ENCODE measurements at places on chromosomes 7 and 10.

- no peak for ATAC-seq
Observed at GRCh38 chr7:156169474-156170370, 357.5 kb upstream of the SHH start.

DNA sequence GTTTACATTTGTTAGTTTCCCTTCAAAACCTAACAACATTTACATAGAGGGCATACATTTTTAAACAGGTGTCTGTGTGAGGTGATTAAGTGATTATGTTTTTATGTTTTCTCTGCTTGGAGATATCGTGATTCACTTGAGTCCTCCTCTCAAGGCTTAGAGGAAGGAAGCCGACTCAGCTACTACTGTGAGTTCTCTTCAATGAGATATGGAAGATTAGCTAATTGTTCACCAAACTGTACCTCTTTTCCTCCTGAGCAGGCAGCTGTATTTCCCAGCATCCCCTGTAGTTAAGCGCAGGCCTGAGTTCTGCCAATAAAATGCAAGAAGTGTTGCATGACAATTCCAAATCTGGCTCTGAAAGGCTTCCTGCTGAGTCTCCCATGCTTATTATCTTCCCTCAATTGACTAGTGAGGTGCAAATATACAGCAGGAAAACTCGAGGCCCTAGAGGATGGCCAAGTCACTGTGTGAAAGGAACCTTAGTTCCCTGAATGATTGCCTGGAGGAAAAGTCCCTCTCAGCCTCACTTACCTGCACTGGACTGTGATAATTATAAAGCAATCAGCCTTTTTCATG is 528.7 kb downstream of the GRM8 start:
- ATAC-seq: no peak

DNA sequence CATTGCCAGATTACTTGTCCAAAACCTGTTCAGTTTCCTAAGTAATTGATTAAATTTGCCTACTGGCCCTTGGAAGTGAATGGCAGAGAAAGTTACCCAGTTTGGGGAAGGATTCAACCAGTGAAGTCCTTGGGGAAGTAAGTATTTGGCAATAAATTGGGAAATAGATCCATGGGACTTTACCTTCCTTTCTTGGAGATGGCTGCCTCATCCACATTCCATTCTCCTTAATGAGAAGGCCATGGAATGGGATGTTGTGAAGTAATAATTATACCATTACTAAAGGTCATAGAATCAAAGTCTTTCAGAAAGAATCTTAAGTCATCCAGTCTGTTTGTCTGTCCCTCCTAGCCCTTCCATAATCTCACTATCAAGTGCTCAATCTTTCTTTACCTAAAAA is 4.5 kb upstream of the COPG2 start:
- no peak for ATAC-seq

- ATAC-seq: no peak
Observed at GRCh38 chr7:151023232-151023631, 1.1 kb downstream of the ATG9B start.

- no peak for ATAC-seq
Observed at GRCh38 chr10:123665491-123666286, 466 bp upstream of the GPR26 start.

- ATAC-seq: no peak
Observed at GRCh38 chr7:150410680-150411346, 31.7 kb downstream of the ZNF775 start.

- no peak for ATAC-seq
Observed at GRCh38 chr10:127298381-127298780, 102.0 kb upstream of the INSYN2A start.

GRCh38 chr7:8176370-8177081 is 85.4 kb downstream of the ICA1 start:
- ATAC-seq: peak; percentile 25

GRCh38 chr7:157362729-157363128 is 25.9 kb downstream of the DNAJB6 start:
- ATAC-seq: no peak

- ATAC-seq: no peak
Observed at GRCh38 chr10:122849900-122850605, 4.4 kb upstream of the CUZD1 start.

DNA sequence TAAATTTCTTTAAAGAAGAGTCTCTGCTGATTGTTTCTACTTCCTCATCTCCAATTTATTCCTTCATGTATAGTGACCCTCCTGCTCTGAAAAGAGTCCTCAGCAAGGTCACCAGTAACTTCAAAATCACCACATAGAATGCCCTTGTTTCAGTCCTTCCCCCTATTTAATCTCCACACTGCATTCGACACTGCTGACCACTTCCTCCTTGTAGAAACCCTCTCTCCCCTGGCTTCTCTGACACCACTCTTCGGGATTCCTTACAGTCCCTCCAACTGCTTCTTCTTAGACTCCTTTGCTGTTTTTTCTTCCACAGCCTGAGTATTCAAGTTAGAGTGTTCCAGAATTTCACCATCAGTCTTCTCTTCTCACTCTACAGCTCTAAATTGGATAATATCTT is 89.5 kb downstream of the VPS41 start:
- no peak for ATAC-seq

GRCh38 chr7:94580601-94581000 is 71.0 kb downstream of the CASD1 start:
- no peak for ATAC-seq

- no peak for ATAC-seq
Observed at GRCh38 chr7:9645756-9646155, 1212.3 kb downstream of the NXPH1 start.

GRCh38 chr7:154840086-154840485 is 162.8 kb downstream of the PAXIP1 start:
- no peak for ATAC-seq

- ATAC-seq: no peak
Observed at GRCh38 chr10:81215498-81215897, 659.5 kb upstream of the NRG3 start.

- ATAC-seq: no peak
Observed at GRCh38 chr10:11773761-11774441, 31.7 kb downstream of the ECHDC3 start.

DNA sequence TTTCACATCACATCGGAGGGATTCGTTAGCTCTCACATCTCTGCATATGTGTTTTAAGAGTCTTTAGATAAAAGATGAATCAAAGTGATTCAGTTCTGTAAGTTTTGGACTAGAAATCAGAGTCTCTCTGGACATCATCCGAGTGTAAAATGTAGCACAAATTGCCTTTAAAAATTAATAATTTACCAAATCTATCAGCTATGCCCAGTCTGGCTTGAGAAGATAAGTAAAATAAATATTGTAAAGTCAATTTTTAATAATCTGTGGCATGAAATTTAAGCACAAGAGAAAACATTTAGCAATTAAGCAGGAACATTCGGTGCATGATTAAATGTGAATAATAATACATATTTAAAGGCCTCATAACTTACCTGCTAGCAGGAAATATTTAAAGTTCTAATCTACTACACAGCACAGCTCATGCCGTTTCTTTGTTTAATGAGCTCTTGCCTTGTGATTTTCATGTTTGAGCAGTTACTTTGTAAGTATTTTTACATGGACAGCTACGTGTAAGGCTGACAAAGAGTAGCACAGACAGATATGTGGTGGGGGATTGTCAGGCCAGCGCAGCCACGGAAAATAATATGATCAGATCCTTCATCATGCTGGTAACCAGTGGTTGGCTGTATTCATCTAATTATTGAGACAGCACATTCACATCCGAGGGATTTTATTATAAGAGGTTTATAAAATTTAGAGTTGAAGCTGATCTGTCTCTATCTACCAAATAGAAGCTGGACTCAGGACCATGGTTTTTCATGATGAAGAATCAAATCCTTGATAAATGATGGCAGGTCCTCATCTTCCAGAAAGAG is 317.3 kb downstream of the ADARB2 start:
- no peak for ATAC-seq

DNA sequence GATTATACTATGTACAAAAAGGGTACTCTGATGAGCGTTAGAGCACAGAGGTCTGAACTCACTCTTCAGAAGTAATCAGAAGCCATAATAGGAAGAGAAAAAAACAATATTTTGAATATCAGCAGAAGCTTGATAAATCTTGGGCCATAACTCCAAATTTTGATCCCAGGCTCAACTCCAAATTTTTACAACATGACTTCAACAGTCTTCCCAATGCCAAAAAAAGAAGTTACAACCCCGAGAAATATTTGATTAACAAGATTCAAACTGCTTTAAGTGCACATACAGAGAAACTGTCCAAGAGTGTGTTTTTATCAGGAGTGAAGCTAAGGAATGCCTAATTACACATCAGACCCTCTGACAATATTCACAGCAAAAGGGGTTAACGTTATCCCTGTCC is 7.5 kb downstream of the MPP7 start:
- ATAC-seq: no peak

GRCh38 chr7:108818742-108819141 is 249.1 kb downstream of the DNAJB9 start:
- peak; percentile 36 for ATAC-seq

DNA sequence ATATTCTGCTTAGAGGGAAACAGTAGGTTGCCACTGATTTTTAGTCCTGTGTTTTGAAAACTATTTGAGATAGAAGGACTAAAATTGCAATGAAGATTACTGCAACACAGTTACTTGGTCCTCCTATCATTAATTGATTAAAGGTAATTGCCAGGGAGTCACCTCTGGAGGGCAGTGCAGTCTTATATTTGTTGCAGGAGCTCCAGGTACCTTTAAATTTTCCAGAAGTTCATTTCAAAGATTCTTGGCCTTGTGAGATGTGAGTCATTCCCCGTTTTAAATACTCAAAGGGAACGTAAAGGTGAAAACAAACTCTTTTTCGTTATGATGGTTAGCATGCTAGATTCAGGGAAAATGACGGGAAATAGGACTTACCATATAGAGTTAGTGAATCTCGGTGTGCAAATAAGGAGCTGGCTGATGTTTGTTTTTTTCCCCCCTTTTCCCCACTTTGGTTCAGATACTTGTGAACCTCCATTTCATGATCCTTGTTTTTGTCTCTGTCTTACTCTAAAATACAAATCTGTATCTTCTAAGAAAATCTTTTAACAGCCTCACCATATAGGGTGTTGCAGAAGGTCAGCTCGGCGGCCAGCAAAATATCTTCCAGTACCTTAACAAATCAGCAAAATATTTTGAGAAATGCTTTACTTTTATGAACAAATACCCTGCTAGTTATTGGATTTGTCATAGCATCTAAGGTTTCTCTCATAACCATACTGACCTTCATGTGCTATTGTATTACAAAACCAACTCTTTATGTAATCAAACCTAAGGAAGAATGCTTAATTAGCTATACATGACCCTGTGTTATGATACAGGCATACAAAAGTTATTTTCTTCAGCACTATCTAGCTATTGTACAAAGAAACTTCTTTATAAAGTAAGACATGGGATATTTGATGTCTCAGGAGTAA is 143.0 kb upstream of the HDAC9 start:
- peak; percentile 87 for ATAC-seq

Data from SK-N-SH treated with all-trans-retinoic acid at 6 μM for 48 hours (cell line).